ENCODE measurements at places on chromosomes 7 and 10.

GRCh38 chr10:13820119-13820963 lies 233.6 kb downstream of the PRPF18 start:
- DNase-seq: no peak

- DNase-seq: no peak
Observed at GRCh38 chr7:130142654-130143333, 62.4 kb downstream of the TMEM209 start.

DNA sequence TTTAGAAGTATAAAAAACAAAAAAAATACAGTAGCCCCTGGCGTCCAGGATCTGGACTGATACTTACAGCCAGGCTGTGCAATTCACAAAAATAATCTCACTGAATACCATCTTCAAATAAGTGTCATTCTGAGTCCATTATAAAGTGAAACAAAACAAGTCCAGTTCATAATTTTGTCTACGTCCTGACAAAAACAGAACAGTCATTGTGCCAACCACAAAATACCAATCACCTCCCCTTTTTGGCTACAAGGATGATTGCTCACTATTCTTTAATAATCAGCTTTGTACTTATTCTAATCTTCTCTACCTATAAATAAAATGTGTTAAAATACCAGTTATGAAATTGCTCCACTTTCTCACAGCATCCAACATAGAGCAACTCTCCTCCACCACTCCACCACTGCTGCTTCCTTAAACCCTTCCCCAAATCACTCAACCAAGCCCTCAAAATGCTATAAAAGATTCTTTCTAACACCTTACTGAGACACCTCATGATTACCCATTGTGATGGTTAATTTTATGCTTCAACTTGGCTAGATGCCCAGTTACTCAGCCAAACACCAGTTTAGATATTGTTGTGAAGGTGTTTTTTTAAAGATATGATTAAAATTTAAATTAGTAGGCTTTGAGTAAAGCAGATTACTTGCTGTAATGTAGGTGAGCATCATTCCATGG lies 479.8 kb upstream of the SEMA3A start:
- DNase-seq: no peak

GRCh38 chr7:88398459-88398858 lies 91.8 kb upstream of the STEAP4 start:
- DNase-seq: no peak

DNA sequence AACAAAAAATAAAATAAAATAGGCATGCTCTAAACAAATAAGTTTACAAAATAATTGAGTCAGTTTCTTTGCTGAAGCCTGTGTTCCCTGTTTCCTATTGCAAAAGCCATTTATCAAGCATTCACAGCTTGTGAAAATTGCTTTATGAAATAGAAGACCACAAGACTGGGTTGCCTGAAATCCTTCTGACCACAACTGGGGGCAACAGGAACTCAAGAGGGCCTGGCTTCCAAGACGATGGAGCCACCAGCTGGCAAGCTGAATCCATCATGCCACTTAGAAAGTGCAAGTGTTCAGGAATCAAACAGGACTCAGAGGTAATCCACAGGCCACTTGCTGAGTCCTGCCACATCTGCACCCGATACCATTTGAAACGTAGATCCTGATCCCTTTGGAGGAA lies 752 bp upstream of the ABCA13 start:
- no peak for DNase-seq

- no peak for DNase-seq
Observed at GRCh38 chr7:22944510-22944909, 69.4 kb downstream of the HYCC1 start.

DNA sequence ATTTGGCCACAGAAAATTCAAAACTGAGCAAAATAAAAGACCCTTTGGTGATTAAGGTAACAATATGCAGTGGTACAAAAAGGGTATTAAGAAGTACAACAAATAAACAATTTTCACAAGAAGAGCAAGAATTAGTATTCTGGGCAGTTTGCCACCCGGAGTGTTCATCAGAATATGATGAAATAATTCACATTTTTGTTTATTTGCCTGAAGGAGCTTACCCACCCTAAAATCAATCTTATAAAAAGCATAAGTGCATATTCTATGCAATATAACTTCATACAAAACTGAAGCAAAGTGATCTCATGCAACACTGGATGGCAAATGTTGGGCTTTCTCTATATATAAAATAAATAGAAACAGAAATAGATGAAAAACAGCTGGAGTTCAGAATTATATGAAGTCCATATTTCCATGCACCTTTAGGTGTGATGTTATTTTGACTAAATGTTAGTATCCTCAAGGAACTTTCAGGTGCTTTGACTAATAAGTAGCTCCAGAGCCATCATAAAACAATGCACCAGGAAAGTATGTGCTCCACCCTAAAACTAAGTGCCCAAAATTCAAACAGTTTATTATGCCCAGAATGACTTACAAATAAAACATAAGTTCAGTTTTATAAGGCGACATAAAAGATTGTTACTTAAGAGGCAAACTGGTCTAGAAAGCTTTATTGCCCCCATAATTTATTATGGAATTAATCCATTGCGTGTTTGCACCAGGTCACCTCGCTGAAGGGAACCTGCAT lies 474.3 kb downstream of the SEMA3D start:
- no peak for DNase-seq

DNA sequence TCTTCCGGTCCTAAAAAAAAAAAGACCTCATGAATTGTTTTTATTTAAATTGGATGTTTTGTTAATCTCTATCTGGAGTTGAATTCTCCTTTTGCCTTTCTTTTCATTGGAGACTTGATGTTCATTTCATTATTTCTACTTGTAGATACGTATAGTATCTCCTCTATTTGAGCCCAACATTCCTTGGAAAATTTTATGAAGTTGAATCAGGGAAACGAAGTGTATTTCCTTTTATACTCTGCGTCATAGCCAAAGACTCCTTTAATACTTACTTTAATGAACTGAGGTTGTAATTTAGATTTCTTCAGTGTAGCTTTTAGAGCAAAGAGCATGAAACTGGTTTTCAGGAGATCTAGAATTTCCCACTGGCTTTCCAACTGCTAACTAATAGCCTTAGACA lies 132.4 kb downstream of the KIAA1217 start:
- DNase-seq: no peak

DNA sequence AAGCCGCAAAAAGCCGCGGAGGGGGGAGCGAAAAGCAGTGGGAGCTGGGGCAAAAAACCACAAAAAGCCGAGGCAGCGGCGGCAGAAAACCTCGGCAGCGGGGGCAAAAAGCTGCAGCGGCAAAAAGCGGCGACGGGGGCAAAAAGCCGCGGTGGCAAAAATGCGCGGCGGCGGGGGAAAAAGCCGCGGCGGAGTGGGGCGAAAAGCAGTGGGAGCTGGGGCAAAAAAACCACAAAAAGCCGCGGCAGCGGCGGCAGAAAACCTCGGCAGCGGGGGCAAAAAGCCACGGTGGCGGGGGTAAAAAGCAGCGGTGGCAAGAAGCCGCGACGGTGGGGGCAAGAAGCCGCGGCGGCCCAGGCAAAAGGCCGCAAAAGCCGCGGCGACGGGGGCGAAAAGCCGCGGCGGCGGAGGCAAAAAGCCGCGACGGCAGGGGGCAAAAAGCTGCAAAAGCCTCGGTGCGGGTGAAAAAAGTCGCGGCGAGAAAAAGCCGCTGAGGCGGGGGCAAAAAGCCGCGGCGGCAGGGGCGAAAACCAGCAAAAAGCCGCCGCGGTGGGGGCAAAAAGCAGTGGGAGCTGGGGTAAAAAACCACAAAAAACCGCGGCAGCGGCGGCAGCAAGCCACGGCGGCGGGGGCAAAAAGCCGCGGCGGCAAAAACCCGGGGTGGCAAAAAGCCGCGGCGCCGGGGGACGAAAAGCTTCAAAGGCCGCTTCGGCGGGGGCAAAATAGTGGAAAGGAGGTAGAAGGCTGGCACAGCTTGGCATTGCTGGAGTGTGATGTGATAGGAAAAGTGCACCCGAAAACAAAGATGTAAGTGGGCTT lies 135.9 kb downstream of the ZNF92 start:
- no peak for DNase-seq

All from non-pigmented ciliary epithelial cell (primary cell).